ENCODE measurements at places on chromosomes 4 and X.

GRCh38 chr4:2666722-2667247 lies 89.4 kb downstream of the TNIP2 start:
- DNase-seq: no peak

DNA sequence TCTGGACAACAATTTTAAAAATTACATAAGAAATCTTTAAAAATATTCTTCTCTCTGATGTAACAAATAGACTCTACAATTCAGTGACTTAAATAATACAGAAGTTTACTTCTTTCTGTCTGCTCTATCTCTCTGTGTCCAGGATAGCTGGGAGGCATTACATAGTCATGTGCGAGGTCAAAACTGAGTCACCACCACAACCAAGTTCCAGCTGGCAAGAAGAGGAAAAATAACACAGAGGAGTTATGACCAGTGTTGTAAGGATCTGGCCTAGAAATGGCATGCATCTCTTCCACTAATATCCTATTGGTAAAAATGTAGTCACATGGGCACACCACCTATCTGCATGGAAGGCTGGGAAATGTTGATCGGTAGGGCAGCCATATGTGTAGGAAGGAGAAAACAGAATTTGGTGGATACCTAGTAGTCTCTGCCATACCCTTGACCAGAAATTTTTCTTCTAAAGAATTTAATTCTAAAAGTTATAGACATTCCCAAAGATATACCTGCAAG lies 39.4 kb upstream of the WDFY3 start:
- DNase-seq: no peak

- no peak for DNase-seq
Observed at GRCh38 chr4:993111-994029, at the start of gene SLC26A1. Gene SLC26A1 (minus strand): TSS chr4:993404. CDS start chr4:991703, 1,701 bp downstream.

DNA sequence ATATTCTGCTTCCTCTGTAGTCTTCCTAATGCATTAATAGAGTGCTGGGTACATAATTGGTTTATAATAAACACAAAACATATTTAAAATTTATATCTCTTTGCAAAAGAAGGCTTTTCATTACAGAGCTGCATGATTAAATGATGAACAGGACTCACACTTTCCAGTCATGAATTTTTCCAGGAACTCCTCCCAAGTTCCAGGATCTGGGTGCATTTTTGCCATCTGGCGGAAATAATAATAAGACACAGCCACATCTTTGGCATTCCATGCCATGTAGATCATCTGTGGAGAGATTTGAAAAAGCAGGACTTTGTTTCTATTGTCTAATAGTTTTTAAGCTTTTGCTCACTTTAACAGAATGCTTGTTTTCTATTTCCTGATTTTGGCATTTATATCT lies 40.2 kb upstream of the SULT1B1 start:
- no peak for DNase-seq

DNA sequence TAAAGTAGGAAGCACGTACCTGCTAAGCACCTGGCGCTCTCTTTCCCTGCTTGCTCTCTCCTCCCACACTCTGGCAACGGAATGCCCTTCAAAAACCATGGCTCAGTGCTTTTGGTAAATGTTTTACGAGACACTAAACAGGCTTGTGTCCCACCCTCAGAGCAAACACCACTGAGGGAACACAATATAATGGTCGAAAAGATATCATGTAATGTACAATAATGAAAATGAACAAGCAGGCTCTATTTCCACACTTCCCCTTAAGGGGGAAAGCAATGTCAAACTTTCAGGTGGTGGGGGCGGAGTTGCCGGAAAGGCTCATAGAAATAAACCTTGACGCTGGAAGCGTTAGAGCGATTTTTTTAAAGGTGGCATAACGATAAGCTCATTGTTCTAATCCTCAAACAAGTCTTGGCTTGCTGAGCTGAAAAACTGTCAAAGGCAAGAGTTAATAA lies 115.1 kb downstream of the RBM47 start:
- DNase-seq: no peak

DNA sequence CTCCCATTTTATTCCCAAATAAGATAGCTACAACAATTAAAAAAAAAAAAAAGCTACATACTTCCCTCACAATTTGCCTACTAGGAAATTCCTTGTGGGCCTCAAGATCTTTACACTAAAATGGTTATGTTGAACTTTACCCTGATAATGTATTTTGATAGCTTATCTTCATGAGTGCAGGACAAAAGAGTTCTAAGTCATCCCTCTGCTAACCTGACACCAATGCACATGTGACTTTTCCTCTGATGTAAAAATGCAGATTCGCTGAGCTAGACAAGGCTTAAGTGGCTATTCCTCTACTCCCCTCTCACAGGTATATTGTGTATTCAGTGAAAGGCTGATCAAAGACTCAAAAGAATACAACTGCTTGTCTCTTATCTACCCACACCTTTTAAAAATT lies 22.5 kb downstream of the ELF2 start:
- no peak for DNase-seq

Measured in GM13976 (cell line).